ENCODE measurements at places on chromosomes 12 and 14. TPM values are rescaled to one million over a fixed set of nuclear protein-coding genes. Genes with fewer than 3 reads are reported as not detected.

Gene DHRS2
- 8.7 TPM for total RNA-seq

Gene TMEM119
- not detected for total RNA-seq

Gene LRRC23
- total RNA-seq, result 16.4 TPM

Gene FOXG1
- total RNA-seq, result 0.09 TPM

Gene TMTC1
- 0.06 TPM for total RNA-seq

Gene OTX2
- total RNA-seq, result not detected

Gene NKX2-1
- 0.06 TPM for total RNA-seq

Gene ATN1
- total RNA-seq, result 73.0 TPM

Gene C1S
- 36.8 TPM for total RNA-seq

Measured in A549 treated with CpdA at 1 μM for 4 hours (cell line).